Activated naive CD8-positive, alpha-beta T cell treated with anti-CD3 and anti-CD28 coated beads for 36 hours (primary cell): ENCODE measurements at places on chromosomes 5 and 9. TPM values are rescaled to one million over a fixed set of nuclear protein-coding genes. Genes with fewer than 3 reads are reported as not detected.

PCDHA11 gene
- total RNA-seq: not detected

GFI1B gene
- total RNA-seq: not detected

KDM4C gene
- 22.7 TPM for total RNA-seq

ANKRD20A1 gene
- total RNA-seq: not detected

SPATA31D1 gene
- not detected for total RNA-seq

PCDHB2 gene
- not detected for total RNA-seq

LAMC3 gene
- total RNA-seq: 0.91 TPM

FOXI1 gene
- not detected for total RNA-seq

CCDC192 gene
- not detected for total RNA-seq

PCDHB3 gene
- total RNA-seq: not detected

STK10 gene
- total RNA-seq: 83.7 TPM

FCN2 gene
- total RNA-seq: not detected

AGXT2 gene
- total RNA-seq: not detected

PSAT1 gene
- 195 TPM for total RNA-seq

SLCO6A1 gene
- total RNA-seq: not detected

ADAMTS13 gene
- 1.0 TPM for total RNA-seq

PRRX2 gene
- total RNA-seq: 0.76 TPM

DMRT2 gene
- not detected for total RNA-seq

FGD3 gene
- 42.9 TPM for total RNA-seq

GABRG2 gene
- total RNA-seq: not detected

PFN3 gene
- not detected for total RNA-seq

ANKRD18A gene
- 3.9 TPM for total RNA-seq

HTR1A gene
- not detected for total RNA-seq

HAVCR2 gene
- 25.2 TPM for total RNA-seq

ZDHHC11B gene
- not detected for total RNA-seq

PCDHA1 gene
- not detected for total RNA-seq

SEMA5A gene
- not detected for total RNA-seq

BTNL8 gene
- 0.12 TPM for total RNA-seq

ENTREP1 gene
- total RNA-seq: not detected

HSD17B3 gene
- not detected for total RNA-seq

SPTAN1 gene
- 143 TPM for total RNA-seq

ENG gene
- 18.8 TPM for total RNA-seq

MEIKIN gene
- not detected for total RNA-seq

TRAPPC13 gene
- total RNA-seq: 24.3 TPM

PAEP gene
- total RNA-seq: not detected

SMAD5 gene
- total RNA-seq: 10.1 TPM

NFIB gene
- total RNA-seq: not detected

APBA1 gene
- 0.08 TPM for total RNA-seq

CEL gene
- total RNA-seq: 2.8 TPM

SUSD3 gene
- 28.8 TPM for total RNA-seq

GDF9 gene
- 0.26 TPM for total RNA-seq

EPB41L4B gene
- 0.74 TPM for total RNA-seq

IGFBPL1 gene
- total RNA-seq: not detected

OLFML2A gene
- not detected for total RNA-seq
